Fibroblast of the conjunctiva (primary cell): ENCODE measurements at places on chromosomes 1 and 21.

- no peak for DNase-seq
Measured at GRCh38 chr1:204841798-204842197, 28.9 kb upstream of the NFASC start.

DNA sequence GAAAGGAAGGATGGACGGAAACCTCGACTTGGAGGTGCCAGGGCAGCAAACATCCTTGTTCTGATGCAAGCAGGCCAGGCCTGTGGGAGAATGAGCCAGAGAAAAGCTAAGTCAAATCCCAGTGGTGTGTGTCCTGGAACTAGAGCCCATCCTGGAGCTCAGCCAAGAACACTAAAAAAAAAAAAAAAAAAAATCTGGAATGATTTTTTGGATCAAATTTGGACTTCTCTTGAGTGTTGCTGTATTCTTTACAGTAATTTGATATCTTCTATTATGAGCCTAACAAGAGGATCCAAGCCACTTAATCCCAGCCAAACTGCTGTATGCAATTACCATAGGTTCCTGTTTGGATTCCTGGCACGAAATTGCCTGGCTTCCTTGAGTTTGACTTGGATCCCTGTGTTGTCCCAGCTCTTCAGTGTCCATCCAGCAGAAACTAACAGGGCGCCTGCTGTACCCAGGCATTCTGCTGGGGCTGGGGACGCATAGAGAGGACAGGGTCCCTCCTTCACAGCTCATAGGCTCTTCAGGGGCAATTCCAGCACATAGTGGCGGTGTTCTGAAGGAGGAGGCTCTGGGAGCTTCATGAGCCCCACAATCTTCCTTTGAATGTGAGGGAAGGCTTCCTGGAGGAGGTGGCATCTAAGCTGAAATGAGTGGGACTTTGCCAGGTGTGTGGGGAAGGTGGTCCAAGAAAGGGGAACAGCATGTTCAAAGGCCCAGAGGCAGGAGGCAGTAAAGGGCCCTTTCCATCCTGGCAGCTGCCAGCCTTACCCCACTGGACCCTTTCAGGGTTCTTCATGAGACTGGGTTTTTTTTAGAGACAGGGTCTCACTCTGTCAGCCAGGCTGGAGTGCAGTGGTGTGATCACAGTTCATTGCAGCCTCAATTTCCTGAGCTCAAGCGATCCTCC is 24.7 kb downstream of the EPHX1 start:
- DNase-seq: peak; percentile 91

DNA sequence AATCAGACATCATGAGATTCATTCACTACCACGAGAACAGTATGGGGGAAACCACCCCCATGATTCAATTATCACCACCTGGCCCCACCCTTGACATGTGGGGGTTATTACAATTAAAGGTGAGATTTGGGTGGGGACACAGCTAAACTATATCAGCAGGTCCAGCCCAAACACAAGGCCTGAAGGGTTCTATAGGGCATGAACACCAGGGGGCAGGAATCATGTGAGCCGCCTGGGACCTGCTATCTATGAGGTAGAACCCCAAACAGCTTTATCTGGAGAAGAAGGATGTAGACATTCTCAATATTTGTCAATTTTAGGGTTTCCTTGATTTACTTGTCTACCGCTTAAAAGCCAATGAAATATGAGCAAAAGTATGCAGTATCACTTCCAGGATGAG is 294.9 kb upstream of the DEPDC1 start:
- no peak for DNase-seq

- no peak for DNase-seq
Measured at GRCh38 chr1:203743091-203743571, 21.9 kb upstream of the LAX1 start.

- no peak for DNase-seq
Measured at GRCh38 chr1:195516036-195516435, 1092.2 kb downstream of the KCNT2 start.

- no peak for DNase-seq
Measured at GRCh38 chr1:30023339-30024022, 699.9 kb downstream of the MATN1 start.
